Left renal pelvis (tissue), 4 donors: ENCODE measurements at places on chromosomes 1 and 21. TPM values are rescaled to one million over a fixed set of nuclear protein-coding genes. Genes with fewer than 3 reads are reported as not detected.

The GUCA2A gene
- polyA plus RNA-seq: not detected

The RNU1-3 gene
- polyA plus RNA-seq: not detected

The KCNT2 gene
- 8.0 TPM for polyA plus RNA-seq

The NVL gene
- polyA plus RNA-seq: 41.5 TPM

The KRTAP11-1 gene
- not detected for polyA plus RNA-seq

The TNFRSF4 gene
- polyA plus RNA-seq: 1.5 TPM
